Right ventricle myocardium superior (tissue), 1 donor: ENCODE measurements at places on chromosomes 7 and 10. TPM values are rescaled to one million over a fixed set of nuclear protein-coding genes. Genes with fewer than 3 reads are reported as not detected.

GRCh38 chr10:78755877-78756455 lies 312.8 kb upstream of the ZMIZ1 start:
- no peak for DNase-seq

- DNase-seq: no peak
Measured at GRCh38 chr7:23404546-23405239, 65.6 kb downstream of the IGF2BP3 start.

GRCh38 chr7:36157527-36158320 lies 4.7 kb downstream of the EEPD1 start:
- DNase-seq: no peak

DNA sequence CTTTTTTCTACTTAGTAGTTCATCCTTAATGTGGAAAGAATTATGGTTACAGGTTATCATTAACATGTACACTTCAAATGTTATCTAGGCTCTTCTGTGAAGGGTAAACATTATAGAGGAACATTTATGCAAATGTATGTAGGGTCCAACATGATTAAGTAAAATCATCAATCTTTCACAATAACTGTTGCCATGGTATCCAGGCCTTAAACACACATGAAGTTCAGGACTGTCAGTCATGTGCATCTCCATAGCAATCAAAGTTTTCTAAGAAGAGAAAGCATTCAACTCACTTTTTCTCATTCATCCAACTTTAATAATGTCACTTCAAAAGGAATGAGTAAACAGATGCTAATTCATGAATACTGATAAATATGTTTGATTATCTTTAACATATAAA lies 83.6 kb downstream of the DNAJC1 start:
- no peak for DNase-seq

GRCh38 chr7:70165477-70166170 lies 567.3 kb downstream of the AUTS2 start:
- DNase-seq: no peak

- DNase-seq: peak; percentile 83
Measured at GRCh38 chr10:71547876-71548846, 151.4 kb downstream of the CDH23 start.

GRCh38 chr7:80707318-80707717 lies 68.9 kb downstream of the CD36 start:
- no peak for DNase-seq

- DNase-seq: no peak
Measured at GRCh38 chr7:79142706-79143105, 310.8 kb downstream of the MAGI2 start.

DNA sequence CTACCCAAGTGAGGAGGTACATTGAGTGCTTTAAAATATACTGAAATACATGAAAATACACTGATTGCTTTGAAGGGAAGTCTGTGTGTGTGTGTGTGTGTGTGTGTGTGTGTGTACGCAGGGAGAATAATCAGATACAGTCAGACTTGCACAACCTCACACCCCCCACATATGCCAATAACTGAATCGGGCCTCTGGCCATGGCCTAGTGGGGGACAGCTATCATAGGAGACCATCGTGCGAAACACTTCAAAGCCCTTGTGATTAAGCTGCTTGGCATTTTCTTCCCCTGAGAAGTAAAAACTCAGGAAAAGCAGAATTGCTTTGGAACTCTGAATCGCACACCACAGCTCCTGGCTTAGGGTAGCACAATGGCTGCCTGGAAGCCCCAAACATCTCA lies 135.1 kb downstream of the C10orf105 start:
- no peak for DNase-seq

DNA sequence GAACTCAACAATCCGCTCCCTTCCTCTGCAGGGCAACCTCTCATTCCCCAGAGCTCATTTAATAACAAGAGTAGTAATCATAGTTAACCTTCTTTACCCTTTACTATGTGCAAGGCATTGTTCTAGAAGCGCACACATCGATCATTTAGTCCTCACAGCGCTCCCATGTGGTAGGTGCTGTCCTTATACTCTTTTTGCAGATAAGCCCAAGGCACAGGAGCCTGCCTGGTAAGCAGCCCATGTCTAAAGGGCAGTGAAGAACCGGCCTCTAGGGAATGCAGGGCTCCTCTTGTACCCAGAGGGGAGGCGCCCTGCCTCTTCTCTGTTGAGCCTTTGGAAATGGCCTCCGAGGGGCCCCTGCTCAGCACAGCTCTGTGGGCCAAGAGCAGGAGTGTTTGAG lies 14.3 kb downstream of the CHST3 start:
- no peak for DNase-seq

DNA sequence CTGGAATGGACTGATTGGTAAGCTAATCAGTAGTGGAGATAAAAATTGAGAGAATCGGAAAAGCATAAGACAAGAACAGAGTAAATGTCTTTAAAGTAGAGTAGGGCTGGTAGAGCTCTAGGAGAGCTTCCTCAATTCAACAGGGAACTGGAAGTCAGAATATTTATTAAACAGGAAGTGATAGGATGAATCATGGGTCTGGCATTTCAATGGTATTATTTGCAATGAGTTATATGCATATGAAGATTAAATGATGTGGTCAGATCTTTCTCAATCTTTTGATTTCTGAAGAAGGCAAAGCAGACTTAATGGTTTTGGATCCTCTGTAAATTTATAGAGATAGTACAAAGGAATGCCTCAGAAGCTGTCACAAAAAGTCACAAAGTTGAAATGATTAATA lies 349.0 kb downstream of the HPSE2 start:
- DNase-seq: no peak

DNA sequence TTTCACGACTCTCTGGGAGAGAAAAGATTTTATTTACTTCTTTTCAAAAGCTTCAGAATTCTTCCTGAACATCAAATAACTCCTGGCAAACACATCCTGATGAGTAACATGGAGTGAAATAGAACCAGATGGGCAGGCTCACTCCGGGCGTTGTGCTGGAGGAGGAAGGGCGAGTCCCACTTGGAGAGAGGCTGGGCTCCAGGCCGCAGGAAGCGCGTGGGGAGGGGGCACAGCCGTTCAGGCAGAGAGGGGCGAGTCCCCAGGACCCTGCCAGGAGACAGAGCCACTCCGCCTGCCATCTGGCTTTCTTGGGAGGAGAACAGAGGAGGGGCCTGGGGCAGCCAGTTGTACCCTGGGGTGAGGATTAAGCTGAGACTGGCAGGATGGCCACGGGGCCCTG lies 265.9 kb upstream of the ZMIZ1 start:
- peak; percentile 78 for DNase-seq

DNA sequence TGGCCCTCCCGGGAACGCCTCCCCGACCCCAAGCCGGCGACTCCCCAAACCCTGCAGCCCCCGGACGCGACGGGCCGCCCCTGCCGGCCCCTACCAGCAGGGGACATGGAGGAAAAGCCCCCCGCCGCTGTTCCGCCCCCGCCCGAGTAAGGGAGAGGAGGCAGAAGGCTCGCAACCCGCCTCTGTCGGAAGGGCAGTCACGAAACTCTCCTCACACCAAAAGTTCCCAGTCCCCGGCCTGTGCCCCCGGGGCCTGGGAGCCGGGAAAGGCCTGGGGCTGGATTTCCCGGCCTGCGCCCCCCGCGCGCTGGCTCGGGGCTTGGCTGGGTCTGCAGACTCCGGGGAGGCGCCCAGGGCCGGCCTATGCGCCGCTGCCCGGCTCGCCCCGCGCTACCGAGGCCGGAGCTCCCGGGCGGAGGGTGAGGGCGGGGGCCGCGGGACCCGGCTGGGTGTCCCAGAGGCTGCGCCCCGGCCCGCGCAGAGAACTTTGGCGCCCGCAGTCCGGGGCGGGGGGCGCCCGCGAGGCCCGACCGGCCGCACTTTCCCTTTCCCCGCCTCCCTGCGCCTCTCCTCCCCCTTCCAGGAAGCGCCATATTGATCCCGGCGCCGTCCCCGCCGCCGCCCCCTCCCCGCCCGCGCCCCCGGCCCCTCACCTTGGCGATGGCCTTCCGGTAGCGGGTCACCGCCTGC lies 728 bp downstream of the PARD3 start:
- DNase-seq: peak; percentile 68

- DNase-seq: no peak
Measured at GRCh38 chr10:50219646-50220045, 31.7 kb downstream of the ASAH2 start.

DNA sequence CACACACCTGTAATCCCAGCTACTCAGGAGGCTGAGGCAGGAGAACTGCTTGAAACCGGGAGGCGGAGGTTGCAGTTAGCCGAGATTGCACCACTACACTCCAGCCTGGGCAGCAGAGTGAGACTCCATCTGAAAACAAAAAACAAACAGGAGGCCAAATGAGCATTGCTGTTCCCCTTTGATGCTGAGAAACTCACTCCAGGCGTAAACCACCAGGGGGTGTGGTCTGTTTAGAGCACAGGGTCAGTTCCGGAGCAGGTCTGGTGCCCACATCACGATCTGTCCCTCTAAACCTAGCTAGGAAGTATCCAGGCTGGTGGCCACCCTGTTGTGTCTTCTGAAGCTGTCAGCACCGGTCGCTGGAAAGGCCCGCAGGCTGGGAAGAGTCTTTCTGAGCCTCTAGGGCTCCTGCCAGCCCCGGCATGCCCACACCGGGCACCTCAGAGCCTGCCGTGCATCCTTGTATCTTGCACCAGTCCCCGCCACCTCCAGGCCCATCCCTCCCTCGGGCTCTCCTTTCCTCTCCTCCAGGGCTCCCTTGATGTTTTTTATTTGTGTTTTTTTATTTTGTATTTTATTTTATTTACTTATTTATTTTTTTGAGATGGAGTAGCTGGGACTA lies 66.3 kb upstream of the SH2B2 start:
- no peak for DNase-seq

GRCh38 chr10:102342958-102343357 lies 52.5 kb upstream of the NFKB2 start:
- no peak for DNase-seq

GRCh38 chr7:152144557-152145245 lies 119.2 kb downstream of the GALNT11 start:
- no peak for DNase-seq

GRCh38 chr7:140512317-140513000 lies 33.2 kb upstream of the MKRN1 start:
- DNase-seq: peak; percentile 71

GRCh38 chr7:132511387-132511786 lies 64.9 kb downstream of the PLXNA4 start:
- no peak for DNase-seq

- no peak for DNase-seq
Measured at GRCh38 chr7:47428768-47429472, 153.0 kb downstream of the TNS3 start.

DNA sequence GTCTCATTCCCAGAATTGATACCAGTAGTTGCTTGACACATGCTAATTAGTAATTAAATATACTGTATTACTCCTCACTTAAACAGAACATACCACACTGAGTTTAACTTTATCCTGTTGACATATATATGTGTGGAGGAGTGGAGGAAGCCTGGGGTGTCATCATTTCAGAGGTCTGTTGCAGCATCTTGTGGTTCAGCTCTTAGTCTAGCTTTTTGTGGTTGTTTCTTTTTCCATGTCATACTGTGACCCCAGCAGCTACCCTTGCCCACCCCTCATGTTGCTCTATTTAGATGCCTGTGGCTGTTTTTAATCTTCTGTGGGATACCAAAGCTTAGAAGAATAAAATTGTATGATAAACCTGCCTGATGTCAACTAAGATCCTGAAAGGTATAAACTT lies 875.4 kb downstream of the LRMDA start:
- no peak for DNase-seq

GRCh38 chr10:126685756-126686155 lies 15.3 kb upstream of the C10orf90 start:
- DNase-seq: no peak

GRCh38 chr7:139341776-139342226 lies 664 bp downstream of the FMC1 start:
- DNase-seq: no peak

The DGKB gene
- 0.30 TPM for total RNA-seq

The ZNF239 gene
- 2.0 TPM for total RNA-seq

The KLF14 gene
- not detected for total RNA-seq

The GPR146 gene
- 26.3 TPM for total RNA-seq
